Smooth muscle cell of the coronary artery (primary cell): ENCODE measurements at places on chromosomes 16 and 17. TPM values are rescaled to one million over a fixed set of nuclear protein-coding genes. Genes with fewer than 3 reads are reported as not detected.

Gene C16orf92
- not detected in 2 replicates for total RNA-seq

Gene SLC12A3
- total RNA-seq, result under 0.01 TPM in 1 of 2 replicates, not detected in the other

Gene LLGL2
- 0.59 and 0.75 TPM in 2 replicates for total RNA-seq

Gene KRTAP2-2
- total RNA-seq, result not detected in 2 replicates

Gene PPL
- total RNA-seq, result 0.68 and 201 TPM in 2 replicates

Gene IL17C
- total RNA-seq, result 0.15 TPM in 1 of 2 replicates, not detected in the other

Gene OTOP2
- not detected in 2 replicates for total RNA-seq

Gene TMEM235
- total RNA-seq, result not detected in 2 replicates

Gene CBX2
- 0.23 and 1.1 TPM in 2 replicates for total RNA-seq

Gene GP1BA
- not detected in 2 replicates for total RNA-seq

Gene MGRN1
- 20.6 and 25.4 TPM in 2 replicates for total RNA-seq

Gene NPIPB4
- 14.8 and 20.8 TPM in 2 replicates for total RNA-seq

Gene CES3
- total RNA-seq, result under 0.01 and 0.38 TPM in 2 replicates

Gene KIF1C
- total RNA-seq, result 67.5 and 86.1 TPM in 2 replicates

Gene SLC16A11
- 0.08 and 0.12 TPM in 2 replicates for total RNA-seq

Gene CCL2
- 17.9 and 393 TPM in 2 replicates for total RNA-seq

Gene CFAP119
- 1.9 and 2.6 TPM in 2 replicates for total RNA-seq

Gene KCTD2
- total RNA-seq, result 10.4 and 26.4 TPM in 2 replicates

Gene KRTAP1-5
- total RNA-seq, result not detected in 2 replicates

Gene UMOD
- not detected in 2 replicates for total RNA-seq

Gene CENPX
- 15.1 and 40.5 TPM in 2 replicates for total RNA-seq

Gene ZG16
- total RNA-seq, result not detected in 2 replicates

Gene SPEM3
- not detected in 2 replicates for total RNA-seq

Gene WDR45B
- total RNA-seq, result 32.6 and 54.1 TPM in 2 replicates

Gene NKD1
- total RNA-seq, result under 0.01 and 0.12 TPM in 2 replicates

Gene CLEC19A
- total RNA-seq, result not detected in 2 replicates

Gene CD300LB
- total RNA-seq, result not detected in 2 replicates

Gene C16orf87
- total RNA-seq, result 0.94 and 7.5 TPM in 2 replicates

Gene SEZ6
- not detected in 2 replicates for total RNA-seq

Gene DHX38
- 96.4 and 258 TPM in 2 replicates for total RNA-seq

Gene GRAP
- total RNA-seq, result 0.08 TPM in 1 of 2 replicates, not detected in the other

Gene CCL4L2
- total RNA-seq, result not detected in 2 replicates

Gene HSD11B2
- not detected in 2 replicates for total RNA-seq

Gene MYO15A
- 0.53 and 1.6 TPM in 2 replicates for total RNA-seq

Gene CTRB2
- total RNA-seq, result not detected in 2 replicates

Gene KAT2A
- 5.6 and 11.1 TPM in 2 replicates for total RNA-seq

Gene NOL3
- total RNA-seq, result 18.0 and 38.0 TPM in 2 replicates

Gene SLC46A1
- total RNA-seq, result 4.3 and 6.8 TPM in 2 replicates

Gene KRT14
- total RNA-seq, result 0.23 TPM in 1 of 2 replicates, not detected in the other

Gene CCL7
- 0.70 TPM in 1 of 2 replicates, not detected in the other for total RNA-seq

Gene HASPIN
- 0.23 and 1.8 TPM in 2 replicates for total RNA-seq

Gene HBM
- total RNA-seq, result not detected in 2 replicates

Gene NLRP1
- 7.3 and 39.5 TPM in 2 replicates for total RNA-seq

Gene ST6GALNAC2
- 0.23 and 4.0 TPM in 2 replicates for total RNA-seq

Gene TSNAXIP1
- 1.2 and 1.9 TPM in 2 replicates for total RNA-seq

Gene BCAR1
- 26.8 and 31.6 TPM in 2 replicates for total RNA-seq

Gene WFIKKN2
- total RNA-seq, result 0.08 TPM in 1 of 2 replicates, not detected in the other

Gene B4GALNT2
- 0.08 TPM in 1 of 2 replicates, not detected in the other for total RNA-seq

Gene TMEM114
- total RNA-seq, result not detected in 2 replicates

Gene TP53TG3
- total RNA-seq, result 0.35 TPM in 1 of 2 replicates, not detected in the other

Gene LRRC75A
- 0.82 and 0.83 TPM in 2 replicates for total RNA-seq

Gene TM4SF5
- total RNA-seq, result not detected in 2 replicates

Gene DNASE1L2
- total RNA-seq, result 0.38 and 1.1 TPM in 2 replicates

Gene ITGAL
- under 0.01 TPM in 1 of 2 replicates, not detected in the other for total RNA-seq

Gene BMERB1
- total RNA-seq, result 20.1 and 64.9 TPM in 2 replicates

Gene KRT32
- total RNA-seq, result not detected in 2 replicates
